ENCODE measurements at places on chromosomes 7 and 10.

GRCh38 chr10:53570221-53570620 lies 797.6 kb upstream of the MBL2 start:
- DNase-seq, result no peak

DNA sequence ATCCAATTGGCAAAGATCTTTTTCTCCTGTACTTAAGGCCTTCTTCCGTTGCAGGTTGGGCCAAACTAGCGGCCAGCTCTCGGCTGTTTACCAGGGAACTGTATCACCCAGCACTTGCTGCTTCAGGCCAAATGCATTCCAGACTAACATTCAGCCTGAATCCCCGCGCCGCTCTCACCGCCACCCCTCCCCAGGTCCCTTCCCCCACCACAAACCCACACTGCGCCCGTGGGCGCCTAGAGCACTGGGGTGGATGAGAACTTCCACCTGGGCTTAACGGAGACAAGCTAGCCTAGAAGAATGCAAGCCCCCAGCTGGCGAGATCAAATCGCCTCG lies 676 bp downstream of the TCAF1 start:
- peak; percentile 46 for DNase-seq

GRCh38 chr10:24374134-24374915 lies 165.4 kb downstream of the KIAA1217 start:
- no peak for DNase-seq

GRCh38 chr7:28483112-28483511 lies 70.8 kb downstream of the CREB5 start:
- DNase-seq, result no peak

DNA sequence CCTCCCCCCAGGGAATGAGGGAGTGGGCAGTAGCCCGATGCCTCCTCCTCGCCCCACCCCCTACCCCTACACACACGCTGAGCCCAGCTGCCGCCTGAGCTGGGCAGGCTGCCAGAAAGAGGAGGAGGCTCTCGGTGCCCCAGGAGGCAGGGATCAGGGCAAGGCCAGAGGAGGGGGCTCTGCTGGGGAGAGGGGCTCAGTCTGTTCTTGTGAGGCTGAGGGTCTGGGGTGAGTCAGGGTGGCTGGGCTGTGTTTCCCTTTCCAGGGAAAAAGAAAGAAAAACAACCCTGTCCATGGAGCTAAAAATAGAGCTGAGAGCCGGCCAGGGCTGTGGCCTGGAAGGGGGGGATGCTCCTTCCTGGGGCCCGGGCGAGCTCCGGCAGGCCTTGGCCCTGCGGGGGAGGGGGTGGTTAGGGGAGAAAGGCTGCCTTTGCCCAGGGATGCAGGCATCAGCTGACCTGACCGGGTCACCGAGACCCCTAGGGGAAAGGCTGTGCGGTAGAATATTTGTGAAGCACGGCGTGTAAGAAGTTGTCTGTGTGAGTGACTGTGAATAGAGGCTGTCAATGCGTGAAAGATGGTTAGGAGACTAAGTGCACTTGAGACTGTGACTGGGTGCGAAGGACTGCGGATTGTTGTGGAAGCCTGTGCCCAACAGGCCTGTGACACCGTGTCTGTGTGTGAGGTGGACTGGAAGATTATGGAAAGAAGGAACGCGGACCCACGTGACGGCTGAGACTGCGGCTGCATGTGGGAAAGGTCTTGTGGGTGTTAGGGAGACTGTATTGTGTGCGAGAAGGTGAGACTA lies 1.2 kb upstream of the LZTS2 start:
- DNase-seq, result peak; percentile 63

DNA sequence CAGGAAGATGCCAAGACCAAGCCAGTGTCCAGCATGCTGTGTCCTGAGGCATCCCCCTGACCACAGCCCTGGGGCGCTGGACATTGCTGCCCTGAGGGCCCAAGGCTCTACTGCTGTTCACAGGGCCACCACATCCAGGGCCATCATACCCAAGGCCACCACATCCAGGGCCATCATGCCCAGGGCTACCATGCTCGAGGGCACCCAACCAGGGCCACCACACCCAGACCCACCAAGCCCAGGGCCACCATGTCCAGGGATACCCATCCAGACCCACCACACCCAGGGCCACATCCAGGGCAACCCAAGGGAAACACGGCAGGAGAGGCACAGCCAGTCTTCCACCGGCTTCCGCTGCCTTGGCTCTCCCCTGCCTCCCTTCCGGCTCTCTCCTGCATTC lies 17.1 kb downstream of the STK32C start:
- no peak for DNase-seq

DNA sequence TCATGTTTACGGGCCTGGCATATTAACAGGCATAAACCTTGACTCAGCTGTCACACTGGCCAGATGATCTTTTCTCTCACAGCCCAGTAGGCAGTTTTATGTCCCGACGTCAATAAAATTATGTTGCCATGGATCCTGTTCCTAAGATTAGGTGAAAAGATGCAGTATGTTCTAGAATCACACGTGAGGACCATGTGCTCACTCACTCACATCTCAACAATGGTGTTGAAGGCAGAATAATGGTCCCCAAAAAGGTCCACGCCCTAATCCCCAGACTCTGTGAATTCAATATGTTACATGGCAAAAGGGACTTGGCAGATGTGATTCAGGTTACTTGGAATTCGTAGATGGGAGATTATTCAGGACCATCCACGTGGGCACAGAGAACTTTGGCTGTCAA lies 3.5 kb downstream of the DOCK1 start:
- no peak for DNase-seq

DNA sequence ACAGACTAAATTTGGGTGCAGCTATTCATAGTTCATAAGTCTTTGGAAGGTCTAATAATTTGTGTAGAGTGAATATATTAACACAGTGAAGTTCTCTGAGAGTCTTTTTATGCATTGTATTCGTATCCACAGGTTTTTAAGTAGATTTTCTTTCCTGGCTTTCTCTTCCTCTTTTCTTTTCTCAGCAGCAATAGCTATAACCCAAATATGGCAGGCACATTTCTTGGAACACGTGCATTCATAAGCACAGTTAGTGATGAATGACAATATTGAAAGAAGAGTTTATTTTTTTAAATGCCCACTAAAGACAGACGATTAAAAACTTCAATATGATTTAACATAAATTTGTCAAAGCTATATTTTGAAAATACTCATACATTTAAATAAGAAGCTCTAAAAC lies 220.5 kb upstream of the MBL2 start:
- DNase-seq, result no peak

- no peak for DNase-seq
Observed at GRCh38 chr10:28077889-28078288, 79.0 kb upstream of the ODAD2 start.

GRCh38 chr7:47638679-47639315 lies 56.9 kb upstream of the TNS3 start:
- no peak for DNase-seq

GRCh38 chr7:124338861-124339260 lies 306.0 kb upstream of the TMEM229A start:
- no peak for DNase-seq

DNA sequence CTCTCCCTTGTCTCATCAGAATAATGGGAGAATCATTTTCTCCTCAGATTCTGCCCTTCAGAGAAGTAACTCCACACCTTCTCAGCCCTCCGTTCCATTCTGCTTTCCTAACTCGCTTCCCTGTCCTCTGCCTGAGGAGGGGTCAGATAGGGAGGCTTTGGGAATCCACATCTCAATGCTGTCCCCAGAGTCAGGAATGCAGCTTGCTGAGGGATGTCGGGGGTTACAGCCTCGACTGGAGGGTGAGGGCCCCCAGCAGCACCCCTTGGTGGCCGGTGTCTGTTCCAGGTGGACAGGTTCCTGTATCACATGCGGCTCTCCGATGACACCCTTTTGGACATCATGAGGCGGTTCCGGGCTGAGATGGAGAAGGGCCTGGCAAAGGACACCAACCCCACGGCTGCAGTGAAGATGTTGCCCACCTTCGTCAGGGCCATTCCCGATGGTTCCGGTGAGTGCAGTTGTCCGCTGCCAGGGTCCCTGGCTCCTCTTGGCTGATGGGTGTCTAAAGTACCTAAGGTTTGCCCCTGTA lies 6.9 kb downstream of the HKDC1 start:
- no peak for DNase-seq

DNA sequence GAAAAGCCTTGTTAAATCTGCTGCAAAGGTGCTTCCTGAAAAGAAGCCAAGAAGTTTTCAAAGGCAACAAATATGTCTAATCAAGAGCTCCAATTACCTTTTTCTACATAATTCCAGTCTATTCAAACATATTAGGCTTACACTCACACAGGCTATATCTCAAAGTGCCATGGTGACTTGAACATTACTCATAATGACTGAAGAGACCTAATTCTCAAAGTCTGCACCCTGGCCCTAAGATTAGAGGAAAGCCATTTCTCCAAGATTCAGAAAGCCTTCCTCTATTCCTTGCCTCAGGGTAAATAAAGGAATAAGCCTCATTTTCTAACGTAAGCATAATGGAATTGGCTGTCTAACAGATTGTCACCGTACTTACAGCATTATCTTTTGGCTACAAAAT lies 78.3 kb upstream of the THSD7A start:
- no peak for DNase-seq

- DNase-seq, result no peak
Observed at GRCh38 chr7:8620169-8620568, 186.8 kb downstream of the NXPH1 start.

DNA sequence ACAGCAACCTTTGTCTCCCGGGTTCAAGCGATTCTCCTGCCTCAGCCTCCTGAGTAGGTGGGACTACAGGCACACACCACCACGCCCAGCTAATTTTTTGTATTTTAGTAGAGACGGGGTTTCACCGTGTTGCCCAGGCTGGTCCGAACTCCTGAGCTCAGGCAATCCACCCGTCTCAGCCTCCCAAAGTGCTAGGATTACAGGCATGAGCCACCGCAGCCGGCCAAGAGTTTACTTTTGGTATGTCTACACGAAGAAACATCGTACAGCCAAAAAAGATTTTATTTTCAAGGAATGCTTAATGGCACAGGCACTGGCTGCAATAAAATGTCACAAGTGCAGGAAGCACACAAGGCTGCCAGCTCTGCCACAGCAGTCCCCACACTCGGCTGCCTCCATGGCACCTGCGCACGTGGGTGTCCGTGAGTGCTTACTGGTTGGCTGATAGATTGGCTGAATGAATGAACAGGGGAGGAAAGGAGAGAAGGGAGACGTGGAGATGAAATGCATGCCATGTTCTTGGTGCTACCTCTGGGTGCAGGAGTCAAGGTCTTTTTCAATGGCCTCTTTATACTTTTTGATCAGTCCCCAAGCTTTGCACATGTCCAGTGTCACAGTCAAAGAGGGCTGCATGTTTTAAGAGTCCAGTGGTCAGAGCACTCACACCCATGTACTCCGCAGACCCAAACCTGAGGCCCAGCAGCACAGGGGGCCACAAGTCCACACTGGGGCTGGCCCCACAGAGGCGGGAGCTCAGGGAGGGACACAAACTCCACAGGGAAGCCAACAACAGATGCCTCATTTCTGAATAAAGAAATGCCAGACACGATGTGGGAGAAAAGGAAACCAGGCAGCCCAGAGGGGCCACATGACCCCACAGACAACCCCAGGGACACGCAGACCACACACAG lies 198.2 kb downstream of the MAD1L1 start:
- DNase-seq, result peak; percentile 8

GRCh38 chr7:144969787-144970186 lies 133.9 kb upstream of the TPK1 start:
- DNase-seq, result no peak

DNA sequence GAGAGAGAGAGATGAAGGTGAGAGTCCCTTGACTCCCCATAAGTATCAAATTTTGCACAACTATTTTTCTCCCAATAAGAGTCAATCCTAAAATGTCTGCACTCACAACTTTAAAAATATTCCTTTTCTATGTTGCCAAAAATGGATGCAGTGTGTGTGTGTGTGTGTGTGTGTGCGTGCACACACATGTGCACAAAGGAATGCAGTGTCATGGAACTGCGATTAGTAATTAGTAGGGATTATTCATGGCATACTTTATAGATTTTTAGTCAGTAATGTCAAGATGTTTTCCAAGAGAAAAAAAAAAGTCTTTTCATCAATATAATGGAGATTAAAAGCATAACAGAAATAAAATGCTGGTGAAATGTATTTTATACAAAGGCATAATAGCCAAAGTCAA lies 179.1 kb upstream of the LRRTM3 start:
- DNase-seq, result no peak

GRCh38 chr10:131134651-131135050 lies 176.9 kb downstream of the TCERG1L start:
- DNase-seq, result no peak

- DNase-seq, result no peak
Observed at GRCh38 chr7:69765879-69766278, 167.6 kb downstream of the AUTS2 start.

- peak; percentile 25 for DNase-seq
Observed at GRCh38 chr7:2724453-2725177, 36.6 kb downstream of the AMZ1 start.

DNA sequence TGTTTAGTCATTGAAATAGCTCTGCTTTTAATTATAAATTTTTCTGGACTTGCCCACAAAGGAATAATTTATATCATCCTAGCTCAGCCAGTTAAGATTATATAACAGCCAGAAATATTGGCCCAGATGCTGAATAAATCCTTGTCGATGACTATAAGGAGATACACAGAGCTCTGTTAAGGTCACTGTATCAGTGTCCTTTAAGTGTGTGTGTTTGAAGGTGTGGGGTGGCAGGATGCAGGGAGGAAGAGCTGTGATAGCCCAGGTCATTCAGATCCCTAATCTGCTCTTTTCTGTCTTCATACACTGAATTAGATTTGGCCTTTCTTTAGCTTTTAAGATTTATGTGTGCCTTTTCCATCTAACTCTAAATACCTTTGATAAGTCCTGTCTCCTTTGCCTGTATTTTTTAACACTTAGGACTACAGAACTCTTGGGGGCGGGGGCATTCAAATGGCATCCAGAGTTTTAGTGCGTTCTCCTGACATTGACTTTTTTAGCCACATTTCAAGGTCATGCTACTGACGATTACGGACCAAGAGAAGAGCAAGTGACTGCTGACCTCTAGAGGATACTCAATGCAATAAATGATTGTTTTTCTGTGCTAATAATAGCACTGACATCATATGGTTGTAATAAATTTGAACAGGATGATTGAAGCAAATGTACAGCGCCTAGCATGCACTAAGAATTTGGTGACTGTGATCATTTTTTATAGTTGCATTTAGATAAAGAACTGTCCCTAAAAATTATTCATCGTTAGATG lies 172.3 kb downstream of the CACNB2 start:
- no peak for DNase-seq

DNA sequence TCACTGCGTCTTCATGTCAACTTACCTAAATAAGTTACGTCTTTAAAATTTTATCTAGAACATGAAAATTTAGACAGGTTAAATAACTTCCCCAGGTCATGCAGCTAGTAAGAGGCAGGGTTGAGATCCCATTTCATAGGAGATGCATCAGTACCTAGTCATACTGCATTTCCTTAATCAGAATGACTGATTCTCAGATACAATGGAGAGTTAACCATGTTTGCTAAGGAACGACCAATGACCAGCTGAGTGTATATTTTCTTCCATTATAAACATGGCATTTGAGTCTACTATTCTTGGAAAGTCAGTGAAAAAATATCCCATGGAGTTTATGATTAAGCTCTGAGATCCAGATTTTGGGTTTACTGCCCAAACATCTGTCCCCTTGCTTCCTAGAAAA lies 39.6 kb downstream of the ENTPD1 start:
- no peak for DNase-seq

GRCh38 chr7:49780953-49781352 lies 7.5 kb downstream of the VWC2 start:
- DNase-seq, result no peak

All from activated CD4-positive, CD25-positive, alpha-beta regulatory T cell treated with anti-CD3 and anti-CD28 coated beads, Interleukin-2, amount 50 U/mL, for 72 hours (primary cell).